GM10248 (cell line): ENCODE measurements at places on chromosomes 3 and 15.

- DNase-seq: no peak
Observed at GRCh38 chr3:73448041-73448440, 176.7 kb downstream of the PDZRN3 start.

DNA sequence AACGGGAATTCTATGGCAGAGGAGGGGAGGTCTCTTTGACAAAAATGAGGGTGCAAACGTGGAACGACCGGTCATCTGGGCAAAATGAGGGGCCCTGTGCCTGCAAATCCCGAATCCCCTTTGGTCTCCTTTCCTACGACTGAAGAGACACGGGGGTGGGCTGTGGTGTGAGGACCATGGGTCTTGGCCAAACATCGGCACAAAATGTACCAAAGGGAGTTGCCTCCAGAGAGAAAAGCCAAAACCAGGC lies 498 bp downstream of the ZNF280D start:
- no peak for DNase-seq

- DNase-seq: no peak
Observed at GRCh38 chr3:43349716-43350115, 63.4 kb downstream of the SNRK start.

DNA sequence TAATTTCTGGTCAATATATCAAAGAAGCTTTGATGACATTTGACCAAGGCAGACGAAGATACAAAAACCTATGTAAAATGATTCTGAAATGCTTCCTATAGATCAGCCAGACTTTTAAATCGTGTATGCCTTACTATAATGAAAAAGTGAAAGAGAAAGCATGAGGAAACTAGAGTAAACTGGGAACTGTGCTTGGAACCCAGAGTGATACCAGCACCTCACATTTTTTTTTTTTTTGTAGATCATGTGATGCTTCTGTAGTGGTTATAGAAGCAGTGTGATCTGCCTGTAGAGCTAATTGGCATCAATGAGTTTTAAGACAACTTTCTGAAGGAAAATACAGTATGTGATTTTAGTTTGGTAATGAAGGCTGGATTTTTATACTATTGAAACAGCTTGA lies 150.7 kb downstream of the NLGN1 start:
- no peak for DNase-seq

- DNase-seq: no peak
Observed at GRCh38 chr3:149523512-149524299, 49.2 kb downstream of the TM4SF4 start.

DNA sequence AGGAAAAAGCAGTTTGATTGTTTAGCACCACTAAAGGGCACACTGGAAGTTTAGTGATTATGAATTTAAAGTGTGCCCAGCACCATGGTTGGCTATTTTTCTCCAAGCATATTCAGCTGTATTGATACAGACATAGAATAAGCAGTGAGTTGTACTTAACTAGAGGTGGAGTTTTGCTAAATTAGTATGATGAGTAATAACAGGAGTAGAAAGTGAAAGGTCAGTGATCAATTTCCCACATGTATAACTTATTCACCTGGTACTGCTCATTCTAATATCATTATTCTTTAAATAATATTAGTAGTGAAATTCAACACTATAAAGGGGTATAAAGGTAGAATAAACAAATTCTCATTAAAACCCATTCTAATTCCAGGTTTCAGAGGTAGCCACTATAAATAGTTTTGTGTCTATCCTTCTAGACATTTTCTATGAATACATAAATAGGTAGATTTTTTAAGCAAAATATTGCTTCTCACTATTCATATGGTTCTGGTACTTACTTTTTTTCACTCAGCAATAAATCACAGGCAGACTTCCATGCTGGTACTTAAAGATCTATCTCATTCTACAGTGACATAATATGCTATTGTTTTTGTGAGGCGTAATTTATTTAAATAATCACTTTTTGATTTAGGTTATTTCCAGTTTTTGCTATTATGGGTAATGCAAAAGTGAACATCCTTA lies 732.9 kb downstream of the VGLL3 start:
- DNase-seq: peak; percentile 13

- no peak for DNase-seq
Observed at GRCh38 chr3:110774496-110775265, 296.9 kb upstream of the NECTIN3 start.

DNA sequence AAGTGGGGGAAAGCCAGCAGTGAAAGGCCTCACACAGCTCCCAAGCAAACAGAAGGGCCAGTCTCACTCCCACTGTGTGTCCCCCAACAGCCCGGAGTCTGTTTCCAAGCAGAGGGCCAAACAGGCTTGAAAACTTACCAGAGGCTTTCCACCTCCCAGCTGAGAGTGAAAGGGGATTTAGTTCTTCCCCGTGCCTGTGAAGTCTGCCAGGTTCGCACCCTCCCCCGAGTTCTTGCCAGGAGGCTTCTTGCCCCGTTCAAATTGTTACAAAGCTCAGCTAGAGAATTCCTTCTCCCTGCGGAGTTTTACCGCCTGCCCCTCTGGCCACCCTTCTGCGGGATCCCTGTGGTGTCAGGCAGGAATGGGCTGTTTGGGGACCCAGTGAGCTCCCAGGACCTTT lies 68.0 kb upstream of the WNT7A start:
- DNase-seq: no peak

DNA sequence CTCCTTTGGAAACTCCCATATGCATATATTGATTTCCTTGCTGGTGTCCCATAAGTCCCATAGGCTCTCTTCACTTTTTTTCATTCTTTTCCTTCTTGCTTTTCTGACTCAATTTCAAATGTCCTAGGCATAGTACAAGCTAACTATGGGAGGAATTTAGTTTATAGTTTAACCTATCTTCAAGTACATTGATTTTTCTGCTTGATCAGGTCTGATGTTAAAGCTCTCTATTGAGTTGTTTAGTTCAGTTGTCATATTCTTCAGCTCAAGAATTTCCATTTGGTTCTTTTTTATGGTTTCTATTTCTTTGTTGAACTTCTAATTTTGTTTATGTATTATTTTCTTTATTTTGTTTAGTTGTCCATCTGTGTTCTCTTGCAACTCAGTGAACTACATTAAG lies 121.3 kb upstream of the MNS1 start:
- no peak for DNase-seq

DNA sequence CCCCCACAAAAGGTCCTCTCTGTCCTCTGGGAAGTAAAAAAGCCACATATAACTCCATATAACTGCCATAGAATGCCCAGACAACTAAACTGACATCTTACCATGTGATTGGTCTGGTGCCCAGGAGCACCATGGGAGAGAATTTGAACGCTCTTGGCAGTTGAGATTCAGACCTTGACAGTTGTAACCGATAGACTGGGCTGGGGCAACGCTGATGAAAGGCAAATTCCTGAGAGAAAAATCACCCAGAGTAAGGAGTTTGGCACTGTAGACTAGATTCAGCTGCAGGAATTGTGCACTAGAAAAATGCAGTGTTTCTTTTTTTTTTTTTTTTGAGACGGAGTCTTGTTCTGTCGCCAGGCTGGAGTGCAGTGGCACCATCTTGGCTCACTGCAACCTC lies 240.5 kb downstream of the SOX2 start:
- no peak for DNase-seq

DNA sequence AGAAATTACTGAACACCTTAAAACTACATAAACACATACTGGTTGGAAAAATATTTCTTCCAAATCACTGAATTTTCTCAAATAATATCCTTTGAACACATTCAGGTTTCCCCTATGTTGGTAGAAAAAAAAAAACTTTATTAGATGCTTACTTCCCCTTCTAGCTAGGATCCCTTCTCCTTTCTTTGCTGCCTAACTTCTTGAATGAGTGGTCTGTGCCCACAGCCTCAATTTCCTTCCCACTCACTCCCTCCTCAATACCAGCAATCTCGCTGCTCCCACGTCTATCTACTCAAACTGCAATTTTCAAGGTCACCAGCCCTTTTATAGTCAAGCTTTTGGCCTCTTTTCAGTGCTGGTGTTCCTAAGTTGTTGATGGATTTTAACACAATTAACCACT lies 8.3 kb downstream of the CD200R1 start:
- no peak for DNase-seq

DNA sequence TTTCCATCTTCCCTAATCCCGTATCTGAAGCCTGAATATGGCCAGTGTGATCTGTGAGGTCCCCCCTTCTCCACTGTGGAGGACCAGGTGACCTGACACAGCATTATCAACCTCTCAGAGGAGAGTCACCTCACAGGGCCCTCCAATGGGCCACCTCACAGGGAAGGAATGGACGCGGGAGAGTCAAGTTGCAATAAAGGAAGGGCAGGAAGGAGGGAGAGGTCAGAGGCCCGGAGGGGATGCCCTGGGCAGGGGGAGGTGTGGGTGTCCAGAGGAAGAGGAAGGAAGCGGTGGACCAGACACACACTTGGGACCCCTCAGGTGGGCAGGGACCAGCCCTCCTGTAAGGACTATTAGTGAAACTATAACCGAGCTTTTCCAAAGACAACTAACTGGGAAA lies 14.6 kb upstream of the LRRC15 start:
- no peak for DNase-seq

DNA sequence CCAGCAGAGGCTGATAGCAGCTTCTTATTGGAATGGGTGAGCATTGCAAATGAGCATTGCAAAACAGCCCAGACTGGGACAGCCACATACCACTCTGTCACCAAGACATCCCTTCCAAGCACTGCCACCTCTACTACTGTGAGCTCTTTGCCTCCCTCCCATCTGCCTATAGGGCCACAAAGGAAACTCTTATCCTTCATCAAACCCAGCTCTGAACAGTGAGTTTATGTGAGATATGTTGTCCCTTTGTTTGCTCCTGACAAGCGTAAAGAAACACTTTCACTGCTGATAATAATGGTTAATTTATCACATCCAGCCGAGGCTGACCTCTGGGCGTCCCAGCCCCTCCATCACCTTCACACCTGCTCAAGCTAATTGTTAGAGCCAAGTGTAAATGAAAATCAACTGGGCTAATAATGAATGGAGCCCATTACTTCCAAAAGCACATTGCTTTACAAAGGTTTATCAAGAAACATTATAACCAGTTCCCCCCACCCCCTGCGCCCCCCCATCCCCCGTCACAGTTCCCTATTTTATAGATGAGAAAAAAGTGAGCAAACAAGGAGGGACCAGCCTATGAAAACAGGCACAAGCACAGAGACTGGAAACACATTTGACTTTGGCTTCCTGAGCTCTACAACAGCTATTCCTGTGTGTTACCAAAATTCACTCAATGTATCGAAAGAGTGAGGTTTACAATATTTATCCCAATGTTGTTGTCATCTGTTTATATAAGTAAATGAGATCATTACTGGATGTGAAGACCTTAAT lies 146.3 kb downstream of the ANXA2 start:
- DNase-seq: no peak

DNA sequence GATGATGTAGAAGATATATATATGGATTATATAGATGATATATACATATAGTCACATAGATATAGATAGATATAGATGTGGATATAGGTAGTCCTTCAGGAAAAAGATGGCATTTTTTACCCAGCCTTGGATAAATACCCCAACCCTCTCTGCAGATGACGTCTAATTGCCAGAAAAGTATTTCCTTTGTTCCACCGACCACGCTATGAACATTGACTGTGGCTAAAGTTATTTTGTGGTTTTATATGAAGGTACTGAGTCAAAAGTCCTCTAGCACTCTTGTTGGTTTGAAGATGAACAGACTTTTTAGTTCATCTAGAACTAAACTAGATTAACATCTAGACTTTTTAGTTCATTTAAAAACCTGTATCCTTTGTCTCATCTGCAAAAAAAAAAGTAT lies 207.7 kb downstream of the PLOD2 start:
- DNase-seq: no peak

- DNase-seq: no peak
Observed at GRCh38 chr3:65231544-65231943, 543.7 kb upstream of the ADAMTS9 start.

- DNase-seq: no peak
Observed at GRCh38 chr3:120281261-120281660, 3.8 kb downstream of the GPR156 start.

GRCh38 chr3:177899275-177900067 lies 636.8 kb upstream of the KCNMB2 start:
- no peak for DNase-seq

DNA sequence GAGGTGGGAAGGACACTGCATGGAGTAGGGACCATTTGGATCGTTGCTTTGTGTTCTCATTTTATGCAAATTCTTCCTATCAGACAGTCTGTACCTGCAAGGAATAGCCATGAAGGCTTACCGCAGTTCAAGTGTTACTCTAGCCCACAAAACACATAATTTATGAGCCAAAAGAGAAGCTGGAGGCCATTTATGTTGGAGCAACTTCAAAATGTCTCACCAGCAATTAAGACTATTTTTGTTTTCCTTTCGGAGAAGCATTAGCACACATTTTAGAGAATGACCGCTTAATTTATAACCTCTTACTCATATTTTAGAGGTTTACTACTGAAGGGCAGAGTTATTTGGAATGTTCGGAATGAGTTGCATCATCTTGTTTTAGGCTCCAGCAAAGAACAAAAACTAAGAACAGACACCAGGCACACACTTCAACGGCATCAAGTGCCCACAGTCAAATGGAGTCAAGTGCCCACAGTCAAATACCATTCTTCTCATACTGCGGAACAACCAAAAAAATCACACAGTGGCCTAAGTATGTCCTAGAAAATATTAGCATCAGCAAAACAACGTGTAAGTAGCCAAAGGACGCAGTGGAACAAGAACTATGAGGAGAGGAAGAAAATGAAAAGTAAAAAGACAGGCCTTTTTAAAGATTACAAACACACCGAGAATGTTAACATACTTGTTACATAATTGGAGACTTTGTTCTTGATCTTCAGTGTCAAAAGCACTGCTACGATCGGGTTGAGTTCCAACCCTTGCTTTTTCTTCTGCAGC lies 17.5 kb upstream of the GOLGA8J start:
- DNase-seq: no peak

- no peak for DNase-seq
Observed at GRCh38 chr15:74535388-74536084, 5.5 kb upstream of the ARID3B start.

DNA sequence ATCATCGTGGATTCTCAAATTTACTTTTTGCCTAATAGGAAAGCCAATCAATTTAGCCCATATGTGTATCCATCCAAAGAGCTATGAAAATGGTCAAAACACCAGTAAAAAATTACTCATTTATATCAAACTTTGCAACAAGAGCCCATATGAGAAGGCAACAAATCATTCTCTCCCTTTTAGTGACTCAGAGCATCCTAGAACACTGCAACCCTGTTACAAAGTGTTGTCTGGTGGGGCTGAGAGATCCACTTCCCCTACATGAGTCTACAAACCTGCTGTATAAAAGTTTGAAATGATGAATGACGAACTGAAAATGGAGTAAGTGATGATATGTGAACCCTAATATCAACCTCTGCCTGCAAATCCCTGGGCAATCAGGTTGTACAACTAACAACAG lies 23.3 kb downstream of the PDZRN3 start:
- no peak for DNase-seq

- no peak for DNase-seq
Observed at GRCh38 chr15:63532307-63532744, 27.9 kb downstream of the USP3 start.

DNA sequence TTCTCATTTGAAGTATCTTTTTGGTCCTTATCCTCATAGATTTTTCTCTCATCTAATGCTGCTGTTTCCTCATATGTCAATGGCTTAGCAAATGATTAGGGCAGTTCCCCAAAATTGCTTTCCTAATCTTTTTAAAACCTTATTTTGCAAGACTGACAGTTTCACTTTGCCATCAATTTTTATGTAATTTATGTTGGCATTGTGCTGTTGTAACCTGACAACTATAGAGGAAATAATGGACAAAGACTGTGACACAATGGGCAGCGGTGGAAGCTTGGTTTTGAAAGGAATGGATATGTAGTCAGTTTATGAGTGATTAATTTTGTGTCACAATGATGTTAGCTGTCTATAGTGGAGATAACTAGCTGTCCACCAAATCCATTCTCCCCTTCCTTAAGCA lies 10.6 kb upstream of the SH3BP5 start:
- no peak for DNase-seq

GRCh38 chr15:101028321-101028720 lies 109.2 kb downstream of the LRRK1 start:
- DNase-seq: no peak
